ENCODE measurements at places on chromosomes 3 and 15.

DNA sequence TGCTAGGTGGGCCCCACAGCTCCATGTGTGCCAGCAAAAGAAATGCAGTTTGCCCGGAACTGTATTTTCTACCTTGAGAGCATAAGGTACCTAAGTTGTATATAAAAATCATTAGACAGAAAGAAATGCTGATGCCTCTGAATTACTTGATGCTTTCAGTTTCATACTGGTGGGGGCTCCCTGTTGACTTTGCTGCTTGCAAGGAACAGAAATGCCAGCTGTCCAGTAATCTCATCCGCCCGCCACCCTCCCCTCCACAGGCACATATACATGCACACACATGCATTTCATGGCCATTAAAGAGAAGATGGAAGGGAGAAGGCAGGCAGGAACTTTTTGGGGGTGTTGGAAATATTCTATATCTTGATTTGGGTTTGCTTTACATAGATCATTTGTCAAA lies 38.4 kb downstream of the LIMD1 start:
- DNase-seq = no peak

- no peak for DNase-seq
These were observed 330.1 kb downstream of the ARPP21 start for GRCh38 chr3:35969406-35969805.

DNA sequence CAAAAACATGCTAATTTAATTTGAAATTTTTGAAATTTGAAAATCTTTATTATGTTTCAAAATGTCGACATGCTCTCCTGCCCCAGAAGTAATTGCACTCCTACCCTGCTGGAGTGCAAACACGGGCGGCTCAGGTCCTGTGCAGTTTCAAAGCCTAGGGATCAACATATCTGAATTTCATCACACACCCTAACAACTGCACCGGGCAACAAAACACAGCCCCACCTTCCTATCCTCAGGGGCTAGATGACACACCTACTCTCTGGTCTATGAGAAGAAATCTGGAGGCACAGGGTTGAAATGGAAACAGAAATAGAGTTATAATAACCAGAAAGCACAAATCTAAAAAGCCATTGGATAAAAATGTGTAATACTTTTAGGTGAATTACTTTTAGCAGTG lies 61.4 kb downstream of the BFSP2 start:
- no peak for DNase-seq

- DNase-seq = no peak
These were observed 245.4 kb upstream of the CBLB start for GRCh38 chr3:106114220-106114619.

DNA sequence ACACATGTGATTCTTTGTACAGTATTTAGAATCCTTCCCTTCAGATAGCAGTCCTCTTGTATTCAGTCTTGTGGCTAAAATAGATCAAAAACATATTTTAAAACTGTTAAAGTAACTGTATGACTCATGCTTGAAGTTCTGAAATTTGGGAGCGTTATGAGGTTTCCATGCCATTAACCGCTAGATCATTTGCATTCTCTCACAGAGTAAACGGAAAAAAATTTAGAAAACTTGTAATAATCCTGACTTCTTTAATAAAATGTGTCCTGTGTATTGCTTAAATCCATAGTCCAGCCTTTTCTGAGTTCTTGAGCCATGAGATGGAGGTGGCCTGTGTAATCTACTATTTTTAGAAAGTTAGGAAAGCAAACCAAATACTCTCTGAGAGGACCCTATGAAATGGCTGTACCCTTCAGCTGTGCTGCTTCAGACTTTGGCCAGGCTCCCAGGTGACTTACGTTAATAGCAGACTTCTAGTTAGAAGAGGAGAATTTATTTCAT lies 33.8 kb downstream of the MBNL1 start:
- DNase-seq = no peak

DNA sequence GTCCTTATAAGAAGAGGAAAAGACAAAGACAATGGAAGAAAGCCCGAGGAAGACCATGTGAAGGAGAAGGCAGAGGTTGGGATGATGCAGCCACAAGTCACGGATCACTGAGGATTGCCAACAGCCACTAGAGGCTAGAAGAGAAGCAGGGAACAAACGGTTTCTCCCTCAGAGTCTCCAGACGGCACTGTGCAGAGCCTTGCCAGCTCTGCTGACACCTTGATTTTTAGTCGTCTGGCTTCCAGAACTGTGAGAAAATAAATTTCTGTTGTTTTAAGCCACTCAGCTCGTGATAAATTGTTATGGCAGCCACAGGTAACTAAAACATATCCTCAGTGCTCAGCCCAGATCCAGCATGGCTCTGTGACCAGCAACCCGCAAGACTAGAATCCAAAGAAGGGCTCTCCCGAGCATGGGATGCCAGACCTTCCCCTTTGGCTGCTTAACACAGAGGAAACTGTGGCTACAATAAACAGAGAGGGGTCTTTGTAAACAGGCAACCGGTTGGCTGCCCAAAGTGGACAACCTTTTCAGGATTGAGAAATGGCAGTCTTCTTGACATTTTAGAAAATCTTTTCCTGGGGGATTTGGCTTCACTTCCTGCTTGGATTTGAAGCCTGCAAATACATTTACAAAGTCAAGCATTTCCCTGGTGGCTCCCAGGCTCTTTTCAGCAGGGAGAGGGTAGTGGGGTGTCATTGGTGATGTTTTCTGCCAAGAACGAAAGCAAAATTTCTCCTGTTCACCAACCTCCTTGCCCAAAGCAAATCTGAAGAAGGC lies 88.7 kb upstream of the ADPGK start:
- DNase-seq = no peak

- DNase-seq = peak; percentile 89
These were observed 30.5 kb downstream of the LOXL1 start for GRCh38 chr15:73956743-73957135.

- no peak for DNase-seq
These were observed 45.1 kb downstream of the WHAMM start for GRCh38 chr15:82854554-82854953.

DNA sequence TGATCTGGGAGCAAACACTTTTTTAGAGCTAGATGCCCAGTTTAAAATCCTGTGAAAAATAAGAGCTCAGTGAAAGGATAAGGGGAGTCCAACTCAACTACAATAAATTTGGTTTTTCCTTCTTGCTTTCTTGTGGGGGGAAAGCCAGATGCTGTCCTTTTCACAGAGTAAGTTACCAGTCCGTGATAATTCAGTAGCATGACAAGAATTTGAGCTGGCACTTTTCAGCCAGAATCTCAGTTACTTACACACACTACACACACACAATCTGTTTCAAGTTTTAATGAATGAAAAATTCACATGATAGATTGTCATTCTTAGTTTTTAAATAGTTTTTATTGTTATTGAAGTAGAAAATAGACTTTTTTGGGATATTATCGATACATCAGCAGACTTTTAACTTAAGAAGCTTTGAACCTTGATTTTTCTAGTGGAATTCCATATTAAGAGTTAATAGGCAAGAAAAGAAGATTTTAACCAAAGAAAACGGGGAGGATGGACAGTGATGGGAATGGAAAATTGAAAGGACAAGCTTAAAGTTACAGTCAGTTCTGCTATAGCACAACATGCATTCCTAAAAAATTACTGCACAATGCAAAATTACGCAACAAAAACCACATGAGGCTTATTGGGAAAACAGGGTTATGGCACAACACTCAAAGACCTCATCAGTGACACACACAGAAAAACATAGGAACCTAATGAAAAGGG lies 47.0 kb downstream of the PSMD6 start:
- peak; percentile 28 for DNase-seq

DNA sequence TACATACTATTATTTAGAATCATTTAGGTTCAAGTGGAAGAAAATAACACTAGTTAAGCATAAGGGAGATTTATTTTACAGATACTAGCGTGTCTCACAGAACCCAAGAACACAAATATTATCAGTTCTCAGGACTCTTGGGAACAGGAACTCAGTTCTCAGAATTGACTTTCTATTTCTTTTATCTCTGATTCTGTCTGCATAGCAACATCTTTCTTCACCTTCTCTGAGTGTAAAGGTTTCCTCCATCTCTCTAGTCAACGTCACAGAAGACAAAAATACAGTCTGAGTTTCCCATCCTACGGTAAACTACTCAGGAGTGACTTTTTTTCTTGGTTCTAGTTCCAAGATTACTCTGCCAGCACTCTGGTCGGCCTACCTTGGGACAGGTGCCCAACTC lies 220.0 kb downstream of the SV2B start:
- DNase-seq = no peak

DNA sequence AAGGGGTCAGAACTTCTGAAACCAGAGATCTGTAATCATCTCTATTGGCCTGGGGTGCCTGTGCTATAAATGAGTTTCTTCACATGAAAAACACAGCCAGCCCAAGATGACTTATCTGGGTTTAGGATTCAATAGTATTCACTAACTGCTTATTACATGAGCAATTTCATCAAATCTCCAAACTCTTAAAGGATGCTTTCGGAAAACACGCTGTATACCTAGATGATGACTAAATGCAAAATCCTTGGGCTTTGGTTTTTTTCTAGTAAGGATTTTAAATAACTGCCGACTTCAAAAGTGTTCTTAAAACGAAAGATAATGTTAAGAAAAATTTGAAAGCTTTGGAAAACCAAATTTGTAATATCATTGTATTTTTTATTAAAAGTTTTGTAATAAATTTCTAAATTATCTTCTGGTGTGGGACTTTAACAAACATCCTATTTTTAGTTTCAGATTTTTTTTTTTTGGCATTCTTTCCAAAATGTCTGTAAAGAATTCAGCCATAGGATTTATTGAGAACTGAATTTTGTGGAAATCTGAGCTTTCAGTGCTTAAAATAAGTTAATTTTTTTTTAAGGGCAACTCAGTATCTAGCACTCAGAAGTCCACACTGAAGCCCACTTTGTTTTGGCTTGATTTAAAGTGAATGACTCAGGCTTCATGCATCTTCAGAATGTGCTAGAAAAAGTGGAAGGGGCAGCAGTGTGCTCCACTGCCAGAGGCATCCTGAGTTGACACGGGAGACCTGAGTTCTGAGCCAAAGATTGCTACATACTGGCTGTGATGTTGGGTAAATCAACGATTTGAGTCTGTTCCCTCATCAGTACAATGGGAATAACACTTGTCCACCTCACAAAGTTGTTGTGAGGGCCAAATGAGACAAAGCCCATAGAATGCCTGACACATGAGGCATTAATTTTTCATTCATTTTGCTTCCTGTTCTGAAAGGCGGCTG lies 18.7 kb downstream of the TMEM43 start:
- DNase-seq = peak; percentile 75

DNA sequence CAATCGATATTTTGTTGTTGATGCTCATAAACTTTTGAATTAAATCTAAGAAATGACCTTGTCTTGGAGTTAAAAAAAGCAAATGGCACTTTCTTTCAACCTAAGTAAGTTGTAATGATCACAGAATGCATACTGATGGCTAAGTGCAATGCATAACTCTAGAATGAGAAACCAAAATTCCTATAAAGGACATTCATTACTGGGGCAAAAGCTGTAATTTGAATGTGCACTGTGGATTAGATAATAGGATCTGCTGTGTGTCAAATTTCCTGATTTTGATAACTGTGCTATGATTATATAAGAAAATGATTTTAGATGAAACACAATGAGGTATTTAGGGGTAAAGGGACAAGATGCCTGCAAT lies 14.3 kb downstream of the SIAH2 start:
- DNase-seq = no peak

GRCh38 chr3:164418414-164418813 lies 659.9 kb downstream of the SI start:
- no peak for DNase-seq

DNA sequence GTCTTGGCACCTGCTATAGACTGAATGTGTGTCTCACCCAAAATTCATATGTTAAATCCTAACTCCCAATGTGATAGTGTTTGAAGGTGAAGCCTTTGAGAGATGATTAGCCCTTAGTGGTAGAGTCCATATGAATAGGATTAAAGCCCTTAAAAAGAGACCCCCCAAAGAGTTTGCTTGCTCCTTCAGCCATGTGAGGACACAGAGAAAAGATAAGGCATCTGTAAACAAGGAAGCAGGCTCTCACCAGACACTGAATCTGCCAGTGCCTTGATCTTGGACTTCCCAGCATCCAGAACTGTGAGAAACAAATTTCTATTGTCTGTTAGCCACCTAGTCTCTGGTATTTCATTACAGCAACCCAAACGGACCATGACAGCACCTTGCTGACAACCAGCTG lies 16.6 kb downstream of the KPNA1 start:
- DNase-seq = no peak

- DNase-seq = no peak
These were observed 115.2 kb upstream of the TSC22D2 start for GRCh38 chr3:150292891-150293290.

- DNase-seq = peak; percentile 31
These were observed 217.9 kb upstream of the THBS1 start for GRCh38 chr15:39362821-39363561.

Measured in urothelium cell line (cell line).